Omental fat pad (tissue), 4 donors: ENCODE measurements at places on chromosomes 12 and 14.

DNA sequence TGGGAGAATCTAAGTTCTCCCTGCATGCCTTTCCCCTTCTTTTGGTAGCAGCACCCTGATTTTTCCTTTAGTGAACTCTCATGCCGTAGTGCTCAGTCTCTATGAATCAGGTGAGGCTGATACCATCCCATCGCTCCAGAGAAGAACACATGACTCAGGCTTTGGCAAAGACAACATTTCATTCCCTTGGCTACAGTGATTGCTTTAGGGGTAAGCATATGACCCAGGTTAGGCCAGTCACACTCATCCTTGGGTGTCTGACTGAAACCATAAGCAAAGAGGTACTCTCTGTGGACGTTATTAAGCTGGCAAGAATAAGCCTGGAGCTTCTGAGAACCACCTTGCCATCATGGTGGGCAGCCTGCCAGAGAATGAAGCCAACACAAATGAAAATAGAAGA, 141.8 kb downstream of the MYRFL start:
- no peak for DNase-seq

DNA sequence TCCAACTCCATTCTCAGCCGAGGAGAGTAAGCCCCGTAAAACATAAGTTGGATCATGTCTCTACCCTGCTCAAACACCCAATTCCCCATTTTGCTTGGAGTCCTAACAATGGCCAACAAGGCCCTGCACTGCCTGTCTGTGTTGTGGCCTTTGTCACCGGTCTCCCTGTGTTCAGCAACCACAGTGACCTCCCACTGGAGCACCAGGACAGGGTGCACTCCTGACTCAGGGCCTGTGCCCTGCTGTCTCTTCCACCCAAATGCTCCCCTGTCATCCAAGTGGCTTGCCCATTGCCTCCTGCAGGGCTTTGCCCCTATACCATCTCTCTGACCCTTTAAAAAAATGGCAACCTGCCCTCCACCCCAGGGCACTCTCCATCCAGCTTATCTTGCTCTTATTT, 4.4 kb upstream of the KRT85 start:
- DNase-seq, result no peak

DNA sequence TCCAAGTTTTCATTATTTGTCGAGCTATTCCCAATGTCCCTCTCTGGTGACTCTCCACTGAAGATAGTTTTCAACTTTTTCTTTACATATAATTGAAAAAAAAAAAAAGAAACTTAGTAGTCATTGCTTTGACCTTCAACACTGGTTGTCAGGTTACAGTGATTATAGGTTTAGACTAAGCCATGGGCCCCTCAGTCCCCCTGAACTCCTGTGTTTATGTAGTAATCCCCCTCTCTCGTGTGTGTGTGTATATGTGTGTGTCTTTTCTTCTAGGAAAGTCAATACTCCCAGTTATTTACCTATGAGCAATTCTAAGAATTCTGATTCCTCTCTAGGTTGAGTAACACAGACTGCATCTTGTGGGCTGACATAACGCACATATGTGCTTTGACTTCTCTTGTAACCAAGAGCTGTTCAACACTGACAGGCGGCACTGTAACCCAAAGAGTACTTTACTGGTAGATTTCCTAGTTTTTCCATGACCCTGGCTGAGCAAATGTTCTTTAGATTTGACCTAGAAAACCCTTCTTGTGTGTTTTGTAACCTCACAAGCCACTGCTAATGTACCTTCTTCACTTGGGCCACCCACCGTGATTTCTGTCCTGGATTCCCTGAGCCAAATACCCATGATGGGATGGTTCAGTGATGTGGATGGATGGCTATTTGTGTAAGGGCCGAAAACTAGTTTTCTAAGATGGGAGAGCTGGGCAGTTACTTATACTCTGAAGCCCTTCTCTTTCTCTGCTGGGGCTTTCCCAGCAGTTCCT, 15.0 kb upstream of the MANSC4 start:
- DNase-seq, result no peak

DNA sequence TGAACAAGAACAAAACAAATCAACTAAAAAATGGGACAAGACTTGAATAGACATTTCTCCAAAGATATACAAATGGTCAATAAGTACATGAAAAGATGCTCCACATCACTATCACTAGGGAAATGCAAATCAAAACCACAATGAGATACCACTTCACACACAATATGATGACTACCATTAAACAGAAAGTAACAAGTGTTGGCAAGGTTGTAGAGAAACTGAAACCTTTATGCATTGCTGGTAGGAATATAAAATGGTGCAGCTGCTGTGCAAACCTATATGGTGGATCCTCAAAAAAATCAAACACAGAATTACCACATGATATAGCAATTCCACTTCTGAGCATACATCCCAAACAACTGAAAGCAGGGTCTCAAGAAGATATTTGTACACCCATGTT, 5.2 kb downstream of the SMAGP start:
- no peak for DNase-seq

GRCh38 chr14:72303930-72304329, 371.7 kb downstream of the RGS6 start:
- DNase-seq, result no peak

GRCh38 chr14:60981633-60982455, 799 bp downstream of the SLC38A6 start:
- no peak for DNase-seq

- DNase-seq, result no peak
These were observed 14.6 kb upstream of the RBM19 start for GRCh38 chr12:113980537-113981337.

GRCh38 chr12:12379831-12380730, 23.2 kb downstream of the BORCS5 start:
- DNase-seq, result no peak

DNA sequence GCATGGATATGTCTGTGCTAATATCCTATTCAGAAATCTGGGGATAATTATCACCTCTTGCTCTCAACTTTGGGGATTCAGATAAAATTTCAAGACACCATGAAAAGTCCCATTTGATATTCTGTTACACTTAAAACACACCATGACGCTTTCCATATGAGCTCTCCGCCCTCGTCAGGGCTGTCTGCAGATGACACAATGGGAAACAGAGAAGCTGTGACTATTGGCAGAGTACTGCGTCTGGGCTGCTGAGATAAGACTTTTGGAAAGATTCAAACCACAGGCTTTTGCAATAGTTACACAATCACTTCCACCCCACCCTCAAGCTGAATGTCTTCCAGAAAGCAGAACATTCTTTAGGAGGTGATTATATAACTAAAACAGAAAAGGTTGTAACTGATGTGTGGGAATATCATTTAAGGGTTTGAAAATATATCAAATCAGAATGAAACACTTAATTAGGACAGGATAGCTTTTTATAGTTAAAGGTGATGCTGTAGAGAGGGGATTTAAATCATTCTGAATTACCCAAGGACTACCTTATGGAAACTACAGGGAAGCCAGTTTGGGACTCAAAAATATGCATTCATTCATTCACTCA, 75.3 kb upstream of the TMPO start:
- no peak for DNase-seq

DNA sequence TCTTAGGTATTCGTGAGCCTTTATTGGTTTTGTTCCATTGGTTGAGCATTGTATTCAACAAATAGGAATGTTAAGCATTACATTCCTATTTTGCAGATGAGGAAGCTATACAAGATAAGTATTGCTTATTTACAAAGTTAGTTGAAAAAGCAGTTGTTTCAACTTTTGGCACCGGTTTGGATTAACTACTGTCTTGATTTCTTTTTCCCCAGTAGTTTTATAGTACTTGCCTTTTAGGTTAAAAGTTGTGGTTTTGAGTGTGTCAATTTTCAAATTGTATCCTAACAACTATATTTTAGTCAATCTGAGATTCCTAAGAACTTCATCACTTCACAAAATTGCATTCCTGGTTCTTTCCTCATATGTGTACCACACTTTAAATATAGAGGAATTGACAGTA, 23.8 kb upstream of the MBIP start:
- no peak for DNase-seq

DNA sequence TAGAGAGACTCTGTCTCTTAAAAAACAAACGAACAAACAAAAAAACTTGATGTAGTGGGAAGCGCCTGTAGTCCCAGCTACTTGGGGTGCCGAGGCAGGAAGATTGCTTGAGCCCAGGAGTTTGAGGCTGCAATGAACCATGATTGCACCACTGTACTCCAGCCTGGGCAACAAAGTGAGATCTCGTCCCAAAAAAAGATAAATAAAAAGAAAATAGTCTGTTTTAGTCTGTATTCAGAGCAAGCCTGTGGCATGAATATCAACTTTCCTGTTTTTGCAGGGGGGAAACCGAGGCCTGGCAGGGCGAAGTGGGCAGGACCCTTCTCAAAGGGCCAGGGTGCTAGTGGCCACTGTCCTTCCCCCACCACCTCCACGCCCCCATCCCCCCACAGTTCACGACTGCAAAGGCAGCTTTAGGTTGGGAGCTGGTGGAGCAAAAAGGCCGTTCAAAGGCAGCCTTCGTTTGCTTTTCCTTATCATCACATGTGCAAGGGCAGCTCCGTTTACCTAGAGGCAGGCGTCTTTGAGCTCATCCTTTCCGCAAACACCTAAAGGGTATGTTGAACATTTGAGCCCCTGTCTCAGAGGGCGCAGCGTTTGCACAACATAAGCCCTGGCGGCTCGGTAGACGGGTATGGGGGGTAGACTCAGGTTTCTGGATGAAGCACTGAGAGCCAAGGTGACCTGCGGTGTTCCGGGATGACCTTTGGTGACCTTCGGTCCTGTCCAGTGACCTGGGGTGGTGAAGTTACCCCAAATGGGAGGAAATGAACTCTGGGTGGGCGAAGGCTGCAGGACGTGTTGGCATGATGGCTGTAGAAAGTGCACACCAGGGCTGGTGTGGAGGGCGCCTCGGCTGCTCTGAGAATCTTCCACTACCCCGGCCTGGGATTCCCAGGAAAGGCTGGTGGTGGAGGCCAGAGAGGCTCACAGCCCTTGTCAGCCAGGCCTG, 8.7 kb upstream of the MEG3 start:
- DNase-seq, result no peak

DNA sequence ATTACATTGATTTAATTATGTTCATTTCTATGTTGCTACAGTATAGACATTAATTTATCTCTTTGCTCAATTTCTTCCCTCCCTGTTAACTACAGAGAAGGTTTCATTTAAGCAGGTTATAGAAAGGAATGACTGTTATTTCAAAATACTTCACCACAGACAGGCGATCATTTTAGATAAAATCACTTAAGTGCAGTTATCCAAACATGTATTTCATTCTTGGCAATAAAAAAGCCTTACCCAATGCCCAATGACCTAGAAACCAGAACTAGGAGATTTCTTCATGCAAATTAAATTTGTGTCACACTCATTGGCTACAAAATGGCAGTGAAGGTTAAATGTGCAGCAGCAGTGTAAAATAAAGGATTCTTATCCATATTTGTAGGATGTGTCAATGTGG, 266.4 kb downstream of the KCNH5 start:
- no peak for DNase-seq

DNA sequence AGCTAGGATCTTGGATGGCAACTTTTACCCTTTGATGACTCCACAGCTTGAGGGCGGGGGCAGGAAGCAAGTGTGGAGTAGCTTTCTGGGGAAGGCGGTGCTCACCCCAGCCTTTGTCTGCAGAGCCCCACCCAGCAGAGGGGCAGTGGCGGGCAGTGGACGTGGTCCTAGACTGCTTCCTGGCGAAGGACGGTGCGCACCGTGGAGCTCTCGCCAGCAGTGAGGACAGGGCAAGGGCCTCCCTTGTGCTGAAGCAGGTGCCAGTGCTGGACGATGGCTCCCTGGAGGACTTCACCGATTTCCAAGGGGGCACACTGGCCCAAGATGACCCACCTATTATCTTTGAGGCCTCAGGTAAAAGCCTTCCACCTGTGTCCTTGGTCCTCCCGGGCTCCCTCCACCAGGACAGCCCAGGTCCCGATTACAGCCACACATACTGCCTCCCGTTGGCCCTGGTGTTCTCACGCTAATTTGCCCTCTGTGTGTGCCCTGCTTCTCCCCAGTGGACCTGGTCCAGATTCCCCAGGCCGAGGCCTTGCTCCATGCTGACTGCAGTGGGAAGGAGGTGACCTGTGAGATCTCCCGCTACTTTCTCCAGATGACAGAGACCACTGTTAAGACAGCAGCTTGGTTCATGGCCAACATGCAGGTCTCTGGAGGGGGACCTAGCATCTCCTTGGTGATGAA, 1.2 kb downstream of the TAPBPL start:
- DNase-seq, result no peak

DNA sequence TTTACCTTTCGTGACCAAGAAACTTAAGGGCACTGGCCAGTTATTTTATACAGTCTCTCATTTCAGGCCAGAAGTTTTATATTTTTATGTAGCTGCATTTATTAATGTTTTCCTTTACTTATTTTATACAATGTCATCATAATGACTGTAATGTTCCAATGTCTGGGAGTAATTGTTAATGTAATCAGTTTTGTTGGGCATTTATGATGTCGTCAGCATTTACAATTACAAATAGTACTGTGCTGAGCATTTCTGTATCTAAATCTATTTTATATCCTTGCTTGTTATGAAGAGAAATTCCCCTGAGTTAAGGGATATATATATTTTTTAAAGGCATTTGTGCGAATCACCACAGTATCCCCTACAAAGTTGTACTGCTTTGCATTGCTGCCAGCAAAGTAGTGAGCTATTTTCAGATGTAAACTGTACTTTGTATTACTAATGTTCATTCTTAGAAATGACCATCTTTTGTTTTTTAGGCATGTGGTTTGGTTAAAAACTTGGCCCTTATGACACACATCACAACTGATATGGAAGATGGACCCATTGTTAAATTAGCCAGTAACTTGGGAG, 74.4 kb downstream of the POLR3B start:
- DNase-seq, result no peak

GRCh38 chr12:3747543-3747942, 5.4 kb downstream of the CRACR2A start:
- DNase-seq, result no peak

- DNase-seq, result no peak
These were observed 28.6 kb upstream of the ADAM20 start for GRCh38 chr14:70563417-70563816.

GRCh38 chr12:123531091-123531490, 2.4 kb downstream of the RILPL1 start:
- no peak for DNase-seq

- no peak for DNase-seq
These were observed 17.2 kb downstream of the NOXRED1 start for GRCh38 chr14:77406086-77406485.
